GM04503 (cell line): ENCODE measurements at places on chromosomes 12 and 14.
A peak's percentile ranks its signal among the peaks of the same experiment; 100 is the strongest.

- DNase-seq: peak; percentile 44
Measured at GRCh38 chr12:127078577-127079350, 1188.2 kb upstream of the TMEM132C start.

DNA sequence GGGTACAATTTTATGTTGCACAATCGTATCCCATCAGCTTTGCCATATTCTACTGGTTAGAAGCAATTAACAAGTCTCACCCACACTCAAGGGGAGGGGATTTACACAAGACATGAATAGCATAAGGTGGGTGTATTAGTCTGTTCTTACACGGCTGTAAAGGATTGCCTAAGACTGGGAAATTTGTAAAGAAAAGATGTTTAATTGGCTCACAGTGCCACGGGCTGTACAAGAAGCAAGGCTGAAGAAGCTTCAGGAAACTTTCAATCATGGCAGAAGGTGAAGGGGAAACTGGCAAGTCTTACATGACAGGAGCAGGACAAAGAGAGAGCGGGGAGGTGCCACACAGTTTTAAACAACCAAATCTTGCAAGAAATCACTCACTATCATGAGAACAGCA is 231.8 kb upstream of the AMIGO2 start:
- no peak for DNase-seq

DNA sequence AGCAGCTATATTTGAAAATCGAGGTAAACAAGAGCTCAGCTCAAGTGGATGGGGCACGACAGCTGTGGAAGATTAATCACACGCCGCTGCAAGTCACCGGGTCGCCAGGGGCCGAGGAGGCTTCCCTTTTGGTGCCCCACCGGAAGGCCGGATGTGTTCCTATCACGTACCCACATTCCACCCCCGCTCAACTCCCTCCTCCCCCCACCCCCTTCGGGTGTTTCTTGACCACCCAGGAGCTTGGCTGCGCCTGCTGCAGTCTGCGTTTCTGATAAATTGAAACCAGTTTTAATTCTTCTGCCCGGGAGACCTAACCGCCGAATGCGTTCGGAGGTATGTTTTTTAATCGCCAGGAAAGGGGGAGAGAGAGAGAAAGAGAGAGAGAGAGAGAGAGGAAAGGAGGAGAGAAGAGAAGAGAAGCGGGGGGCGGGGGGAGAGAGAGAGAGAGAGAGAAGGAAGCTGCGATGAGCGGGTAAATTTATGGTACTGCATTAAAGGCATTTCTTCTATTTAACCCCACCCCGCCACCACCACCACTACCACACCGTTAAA is 1.8 kb downstream of the SLC8A3 start:
- DNase-seq: no peak

- DNase-seq: no peak
Measured at GRCh38 chr12:96420277-96420835, 20.1 kb upstream of the CDK17 start.

DNA sequence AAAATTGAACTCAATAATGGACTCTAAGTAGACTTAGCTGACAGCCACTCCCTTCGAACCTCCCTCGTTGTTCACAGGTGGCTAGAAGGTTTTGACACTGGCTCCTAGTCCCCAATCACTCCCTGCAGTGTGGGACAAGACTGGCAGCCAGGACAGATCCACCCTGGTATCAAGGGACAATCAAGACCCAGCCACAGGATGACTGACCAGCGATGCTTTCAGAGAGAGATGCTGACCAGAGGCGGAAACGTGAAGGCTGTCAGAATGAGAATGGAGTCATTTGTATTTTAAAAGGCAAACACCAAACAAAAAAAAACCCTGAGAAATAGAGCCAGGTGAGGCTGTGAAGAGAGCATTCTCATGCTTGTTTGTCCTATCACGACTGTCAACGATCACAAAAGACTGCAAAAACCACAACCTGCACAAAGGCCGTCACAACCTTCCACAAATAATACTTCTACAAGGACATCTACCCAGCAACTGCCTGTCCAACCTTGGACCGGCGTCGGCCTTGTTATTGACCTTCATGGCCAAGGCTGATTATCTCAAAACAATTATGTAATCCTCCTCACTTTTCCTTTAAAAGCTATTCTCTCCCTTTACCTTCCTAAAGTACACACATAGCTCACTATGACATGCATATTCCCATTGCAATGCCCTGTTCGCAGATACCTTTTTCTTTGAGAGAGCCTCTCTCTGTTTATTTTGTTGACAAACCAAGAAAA is 13.2 kb downstream of the EIF5 start:
- no peak for DNase-seq

- no peak for DNase-seq
Measured at GRCh38 chr12:50953047-50953446, 703 bp downstream of the HIGD1C start.

DNA sequence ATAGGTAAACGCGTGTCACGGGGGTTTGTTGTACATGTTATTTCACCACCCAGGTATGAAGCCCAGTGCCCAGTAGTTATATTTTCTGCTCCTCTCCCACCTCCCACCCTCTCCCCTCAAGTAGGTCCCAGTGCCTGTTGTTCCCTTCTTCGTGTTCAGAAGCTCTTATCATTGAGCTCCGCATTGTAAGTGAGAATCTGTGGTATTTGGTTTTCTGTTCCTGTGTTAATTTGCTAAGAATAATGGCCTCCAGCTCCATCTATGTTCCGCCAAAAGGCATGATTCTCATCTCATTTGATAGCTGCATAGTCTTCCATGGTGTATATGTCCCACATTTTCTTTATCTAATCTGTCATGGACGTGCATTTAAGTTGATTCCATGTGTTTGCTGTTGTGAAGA is 6.9 kb upstream of the GPRC5D start:
- no peak for DNase-seq

GRCh38 chr12:128929057-128929456 is 75.8 kb downstream of the GLT1D1 start:
- DNase-seq: no peak

GRCh38 chr12:130198026-130198662 is 35.9 kb downstream of the FZD10 start:
- DNase-seq: no peak

DNA sequence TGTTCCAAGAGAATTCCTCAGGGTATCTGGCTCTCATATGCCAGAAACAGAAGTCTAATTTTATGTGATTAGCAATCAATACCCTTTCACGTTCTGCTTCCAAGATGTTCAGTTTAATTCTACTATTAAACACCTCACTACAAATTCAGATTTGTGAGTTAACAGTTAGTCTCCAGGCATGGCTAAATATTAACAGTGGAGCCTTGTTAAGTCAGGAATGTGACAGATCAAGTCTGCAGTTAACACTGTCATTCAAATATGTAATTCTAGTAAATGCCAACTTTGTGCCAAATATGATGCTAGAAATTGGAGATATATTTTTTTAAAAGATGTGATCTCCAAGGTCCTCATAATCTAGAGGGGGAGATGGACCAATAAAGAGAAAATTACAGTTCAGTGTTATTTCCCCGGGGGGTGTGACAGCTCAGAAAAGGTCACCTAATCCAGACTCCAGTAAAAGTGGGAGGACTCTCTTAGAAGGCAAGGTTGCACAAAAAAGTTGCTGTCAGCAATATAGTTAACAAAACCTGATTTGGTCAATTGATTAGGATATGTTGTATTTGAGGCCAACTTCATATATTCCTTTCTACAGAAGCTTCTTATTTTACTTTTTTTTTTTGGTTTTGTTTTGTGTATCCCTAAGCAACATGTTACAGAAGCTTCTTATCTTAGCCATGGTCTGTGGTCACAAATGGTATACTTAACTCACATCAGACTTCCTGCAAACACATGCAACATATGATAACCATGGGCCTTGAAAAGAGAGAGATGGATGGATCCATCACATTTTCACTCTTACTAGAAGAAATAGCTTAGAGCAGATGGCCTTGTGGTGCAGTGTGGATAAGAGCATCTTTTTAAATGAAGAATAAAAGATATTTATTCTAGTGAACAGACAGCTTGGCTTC is 18.4 kb upstream of the RNU6-7 start:
- no peak for DNase-seq

DNA sequence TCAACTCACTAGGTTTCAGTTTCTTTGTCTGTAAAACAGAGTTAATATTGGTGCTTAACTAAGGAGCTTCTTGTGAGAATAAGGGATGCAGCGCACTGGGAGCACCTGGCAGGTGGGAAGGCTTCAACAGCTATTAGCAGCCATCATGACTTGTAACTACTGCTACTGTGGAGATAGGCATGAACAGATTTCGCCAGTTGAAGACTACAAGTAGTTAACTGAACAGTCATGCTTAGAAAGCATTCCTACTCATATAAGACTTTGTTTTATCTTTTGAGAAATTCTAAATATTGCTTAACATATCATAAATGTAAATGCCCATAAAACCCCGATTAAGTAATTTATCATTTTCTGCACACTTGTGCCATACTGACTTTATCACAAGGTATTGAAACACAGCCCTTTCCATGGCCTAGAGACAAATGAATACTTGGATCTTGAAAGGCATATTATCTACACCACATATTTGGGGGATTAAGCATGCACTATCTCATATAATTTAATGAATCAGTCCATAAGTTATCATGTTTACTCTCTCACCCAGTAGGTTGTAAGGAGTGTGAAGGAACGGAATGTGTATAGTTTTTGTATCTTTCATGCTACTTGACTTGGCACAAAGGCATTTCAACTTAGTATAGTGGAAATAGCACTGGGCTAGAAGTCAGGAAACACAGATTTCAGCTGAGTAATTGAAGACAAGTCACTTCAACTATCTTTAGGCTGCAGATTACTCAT is 16.1 kb downstream of the NTN4 start:
- peak; percentile 50 for DNase-seq

DNA sequence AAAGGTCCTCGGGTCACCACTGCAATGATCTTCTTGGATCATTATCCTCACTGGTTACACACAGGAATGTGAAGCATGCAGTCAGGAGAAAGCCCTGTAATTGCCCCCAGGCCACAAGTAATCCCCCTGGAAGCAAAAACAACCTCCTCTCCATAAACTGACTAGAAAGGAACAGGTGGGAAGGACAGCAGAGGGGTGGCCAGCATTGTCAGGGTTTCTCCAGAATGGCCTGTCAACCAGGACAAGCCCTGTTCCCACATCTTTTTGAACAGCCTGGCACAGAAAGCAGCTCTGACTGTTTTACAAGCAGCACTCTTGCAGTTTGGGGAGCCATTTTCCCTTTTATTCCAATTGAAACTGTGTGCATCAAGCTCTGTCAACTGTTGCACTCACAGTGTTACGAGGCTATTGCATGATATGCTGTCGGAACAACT is 36.1 kb downstream of the TMCC3 start:
- no peak for DNase-seq

DNA sequence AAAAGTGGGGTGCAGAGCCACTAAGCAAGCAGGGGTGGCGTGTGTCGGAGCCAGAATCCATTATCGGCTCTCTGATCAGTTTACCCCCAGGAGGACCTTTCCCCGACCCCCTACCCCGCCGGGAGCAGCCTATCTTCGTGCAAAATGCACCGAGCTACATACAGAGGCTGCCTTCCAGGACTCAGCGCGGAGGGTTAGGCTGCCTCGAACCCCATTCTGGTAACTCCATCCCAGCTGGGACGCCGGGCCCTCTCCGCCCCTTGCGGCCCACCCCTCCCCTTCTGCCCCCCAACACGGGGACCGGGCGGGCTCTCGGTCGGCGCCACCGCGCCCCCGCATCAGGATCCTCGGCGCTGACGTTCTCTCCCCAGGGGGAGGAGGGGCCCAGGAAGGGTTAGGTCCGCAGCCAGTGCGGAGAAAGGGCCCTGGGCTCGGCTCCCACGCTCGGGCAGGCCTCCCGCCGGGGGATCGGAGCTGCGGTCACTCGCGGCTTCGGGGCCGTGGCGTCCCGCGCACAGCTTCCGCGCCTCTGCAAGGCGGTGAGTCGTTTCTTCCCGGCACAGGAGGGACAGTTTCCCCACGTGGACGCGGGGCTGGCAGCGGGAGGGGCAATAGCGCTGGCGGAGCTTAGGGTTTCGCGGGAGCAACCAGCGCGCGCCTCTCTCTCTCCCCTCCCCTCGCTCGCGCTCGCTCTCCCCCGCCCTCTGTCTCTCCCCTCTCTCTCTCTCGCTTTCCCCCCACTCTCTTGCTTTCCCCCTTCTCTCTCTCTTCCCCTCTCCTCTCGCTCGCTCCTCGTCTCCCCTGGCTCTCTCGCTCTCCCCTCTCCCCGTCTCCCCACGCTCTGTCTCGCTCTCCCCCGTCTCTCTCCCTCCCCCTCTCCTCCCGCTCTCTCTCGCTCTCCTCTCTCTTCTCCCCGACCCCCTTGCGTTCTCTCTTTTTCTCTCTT is 12.5 kb upstream of the MAP3K9 start:
- DNase-seq: no peak

DNA sequence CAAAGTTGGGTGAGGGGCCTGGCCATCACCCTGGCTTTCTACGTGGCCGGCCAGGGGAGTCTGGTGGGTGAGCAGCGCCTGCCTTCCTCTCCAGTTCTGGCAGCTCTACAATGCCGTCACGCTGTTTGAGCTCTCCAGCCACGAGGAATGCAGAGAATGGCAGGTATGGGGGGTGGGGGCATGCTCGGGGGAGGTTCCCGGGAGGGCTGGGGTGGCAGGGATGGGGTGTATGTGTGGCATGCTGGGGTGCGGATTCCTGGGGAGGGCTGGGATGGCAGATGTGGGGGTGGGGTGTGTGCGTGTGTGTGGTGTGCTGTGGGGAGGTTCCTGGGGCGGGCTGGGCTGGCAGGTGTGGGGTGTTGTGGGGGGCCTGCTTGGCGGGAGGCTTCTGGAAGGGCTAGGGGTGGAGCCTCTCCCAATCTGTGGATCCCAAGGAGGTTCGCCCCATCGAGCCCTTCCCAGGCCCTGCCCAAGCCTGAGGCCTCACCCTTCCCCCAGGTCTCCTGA is 18.5 kb downstream of the RHOF start:
- no peak for DNase-seq

DNA sequence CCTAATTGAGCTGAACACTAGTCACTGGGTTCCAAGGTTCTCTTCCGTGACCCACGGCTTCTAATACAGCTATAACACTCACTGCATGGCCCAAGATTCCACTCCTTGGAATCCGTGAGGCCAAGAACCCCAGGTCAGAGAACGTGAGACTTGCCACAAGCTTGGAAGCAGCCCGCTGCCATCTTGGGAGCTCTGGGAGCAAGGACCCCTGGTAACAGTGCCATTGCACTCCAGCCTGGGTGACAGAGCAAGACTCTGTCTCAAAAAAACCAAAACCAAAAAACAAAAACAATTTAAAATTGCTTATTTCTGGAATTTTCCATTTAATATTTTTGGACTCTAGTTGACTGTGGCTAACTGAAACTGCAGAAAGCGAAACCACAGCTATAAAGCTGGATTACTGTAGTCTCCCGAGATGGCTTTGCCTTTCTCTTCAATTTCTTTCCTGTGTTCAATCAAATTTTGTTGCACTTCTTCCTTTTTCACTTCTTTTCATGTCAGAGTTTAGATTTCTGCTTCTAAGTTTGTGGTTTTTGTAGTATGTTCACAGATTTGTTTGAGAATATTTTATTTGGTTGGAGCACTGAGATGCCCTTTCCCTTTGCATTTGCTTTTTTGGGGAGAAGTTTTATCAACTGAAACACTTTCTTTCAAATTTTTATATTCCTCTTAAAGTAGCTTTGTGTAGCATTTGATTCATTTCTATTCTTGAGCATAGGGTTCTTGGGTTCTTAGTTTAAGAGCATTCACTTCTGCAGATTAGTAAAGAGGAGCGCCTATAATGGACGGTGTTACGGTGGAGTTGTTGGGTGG is 44.6 kb downstream of the DDHD1 start:
- no peak for DNase-seq
